ENCODE measurements at places on chromosomes 3 and 15.

DNA sequence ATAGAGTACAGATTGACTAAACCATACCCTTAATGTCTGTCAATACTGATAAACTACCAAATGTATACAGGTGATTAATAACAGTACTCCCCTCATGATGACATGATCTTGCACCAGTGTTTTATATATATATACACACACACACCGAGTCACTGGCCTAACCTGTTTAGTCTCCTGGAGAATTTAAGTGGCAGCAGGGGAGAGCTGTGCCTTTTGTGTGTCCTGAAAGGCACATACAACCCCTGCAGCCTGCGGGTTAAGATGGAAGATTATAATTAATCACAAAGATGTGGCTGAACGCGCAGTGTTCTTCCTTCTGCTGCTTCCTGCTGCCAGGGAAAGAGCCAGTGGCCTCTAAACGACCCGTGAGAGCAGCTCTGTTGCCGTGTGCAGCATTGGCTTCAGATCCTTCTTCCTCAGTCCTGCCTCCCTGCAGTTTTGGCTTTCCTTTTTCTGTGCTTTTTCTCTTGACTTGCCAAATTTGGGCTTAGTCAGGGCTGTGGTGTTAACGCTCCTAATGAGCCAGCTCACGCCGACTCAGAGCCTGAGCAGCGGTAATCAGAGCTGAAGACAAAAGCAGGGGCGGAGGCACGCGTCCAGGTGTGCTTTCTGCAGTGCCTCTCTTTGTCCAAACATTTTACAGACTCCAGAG lies 42.5 kb upstream of the UBE3A start:
- no peak for DNase-seq

GRCh38 chr3:154095832-154096421 lies 25.3 kb upstream of the ARHGEF26 start:
- DNase-seq = no peak

- DNase-seq = peak; percentile 17
Observed at GRCh38 chr15:76932135-76932966, 802 bp downstream of the RCN2 start.

- no peak for DNase-seq
Observed at GRCh38 chr3:194306109-194306686, 44.9 kb downstream of the CPN2 start.

GRCh38 chr3:145094355-145094941 lies 1066.5 kb downstream of the PLOD2 start:
- peak; percentile 38 for DNase-seq

- DNase-seq = no peak
Observed at GRCh38 chr15:85879334-85880163, 84.8 kb upstream of the KLHL25 start.

- DNase-seq = no peak
Observed at GRCh38 chr3:21665444-21666100, 85.4 kb downstream of the ZNF385D start.

GRCh38 chr3:4581920-4582611 lies 88.9 kb downstream of the ITPR1 start:
- no peak for DNase-seq

DNA sequence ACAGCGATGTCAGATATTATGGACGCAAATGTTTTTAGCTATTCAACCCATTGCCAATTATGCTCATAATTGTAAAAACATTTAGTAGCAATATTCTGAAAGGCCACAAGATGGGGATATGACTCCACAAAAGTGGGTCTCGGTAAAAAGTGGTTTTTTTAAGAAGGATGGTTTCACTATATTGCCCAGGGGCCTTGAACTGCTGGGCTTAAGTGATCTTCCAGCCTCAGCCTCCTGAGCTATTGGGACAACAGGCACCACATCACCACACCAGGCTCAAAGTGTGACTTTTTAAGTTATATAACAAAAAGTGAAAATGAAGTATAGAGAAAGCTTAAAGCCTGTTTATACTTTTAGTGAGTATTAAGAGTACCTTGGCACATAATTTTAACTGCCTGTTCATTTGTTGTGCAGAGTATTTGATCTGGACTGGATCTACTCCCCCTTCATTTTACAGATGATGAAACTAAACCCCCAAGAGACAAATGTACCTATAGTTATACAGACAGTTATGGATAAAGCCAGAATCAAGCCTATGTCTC lies 9.4 kb downstream of the NAA50 start:
- peak; percentile 24 for DNase-seq

- no peak for DNase-seq
Observed at GRCh38 chr15:76360416-76360815, 23.8 kb downstream of the ISL2 start.

DNA sequence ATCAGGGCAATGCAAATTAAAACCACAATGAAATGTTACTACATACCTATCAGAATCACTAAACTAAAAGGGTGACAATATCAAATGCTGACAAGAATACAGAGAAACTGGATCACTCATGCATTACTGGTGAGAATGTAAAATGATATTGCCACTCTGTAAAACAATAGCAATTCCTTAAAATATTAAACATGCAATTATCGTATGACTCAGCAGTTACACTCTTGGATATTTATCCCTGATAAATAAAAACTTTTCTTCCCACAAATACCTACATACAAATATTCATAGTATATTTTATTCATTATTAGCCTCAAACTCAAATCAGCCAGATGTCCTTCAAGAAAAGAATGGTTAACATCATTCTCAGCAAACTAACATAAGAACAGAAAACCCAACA lies 25.9 kb upstream of the RAB6B start:
- DNase-seq = no peak
